Dorsolateral prefrontal cortex (tissue), 122 donors: ENCODE measurements at places on chromosomes 7 and 10.

- no peak for DNase-seq
Measured at GRCh38 chr7:30168835-30169573, 34.2 kb downstream of the MTURN start.

- DNase-seq: no peak
Measured at GRCh38 chr7:100847360-100847759, 5.2 kb upstream of the SLC12A9 start.

DNA sequence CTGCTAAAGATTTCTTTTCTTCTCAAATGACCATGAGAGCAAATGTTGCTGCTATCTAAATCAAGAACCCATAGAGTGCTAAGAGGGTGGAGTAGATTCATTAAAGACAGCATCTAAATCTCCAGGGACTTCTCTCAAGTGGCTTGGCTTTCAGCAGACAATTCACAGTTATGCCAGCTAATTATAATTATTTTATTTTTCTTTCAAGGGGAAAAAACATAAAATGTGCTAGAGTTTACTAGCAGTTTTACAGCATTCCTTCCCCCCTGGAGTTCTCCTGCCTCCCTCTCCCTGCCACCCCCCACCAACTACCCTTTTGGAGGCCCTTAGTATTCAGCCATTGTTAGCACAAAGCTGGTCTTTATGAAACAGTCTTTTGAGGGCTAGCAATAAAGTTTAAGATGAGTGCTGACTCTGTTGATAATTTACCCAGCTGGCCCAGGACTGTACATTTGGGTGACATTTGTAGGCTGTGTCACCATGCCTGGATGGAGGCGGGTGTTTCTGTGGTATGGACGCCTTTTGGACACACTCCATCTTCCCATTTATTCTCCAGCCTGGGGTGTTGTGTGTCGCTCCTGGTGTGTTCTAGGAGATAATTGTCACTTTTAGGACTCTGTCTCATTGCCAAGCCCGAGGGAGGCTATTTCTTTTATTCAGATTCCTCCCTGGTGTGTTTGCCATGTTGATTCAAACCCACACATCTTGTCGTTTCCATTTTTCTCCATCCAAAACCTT, 160.2 kb downstream of the CREB5 start:
- no peak for DNase-seq

DNA sequence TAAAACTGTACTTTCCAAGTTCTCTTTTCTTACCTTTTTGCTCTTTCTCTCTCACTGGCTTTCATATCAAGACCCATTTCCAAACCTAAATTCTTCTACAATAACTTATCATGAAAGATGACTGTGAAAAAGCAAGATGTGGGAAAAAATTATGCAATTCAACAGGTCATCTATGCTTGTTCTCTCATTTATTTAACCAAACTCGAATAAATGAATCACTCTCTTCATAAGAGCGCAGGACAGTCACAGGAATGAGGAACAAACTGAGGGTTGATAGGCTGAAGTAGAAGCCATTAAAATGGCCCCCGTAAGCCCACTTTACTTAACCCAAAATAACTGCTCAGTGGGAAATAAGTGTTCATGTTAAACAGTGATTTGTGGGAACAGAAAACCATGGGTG, 1289.7 kb upstream of the SORCS1 start:
- no peak for DNase-seq

DNA sequence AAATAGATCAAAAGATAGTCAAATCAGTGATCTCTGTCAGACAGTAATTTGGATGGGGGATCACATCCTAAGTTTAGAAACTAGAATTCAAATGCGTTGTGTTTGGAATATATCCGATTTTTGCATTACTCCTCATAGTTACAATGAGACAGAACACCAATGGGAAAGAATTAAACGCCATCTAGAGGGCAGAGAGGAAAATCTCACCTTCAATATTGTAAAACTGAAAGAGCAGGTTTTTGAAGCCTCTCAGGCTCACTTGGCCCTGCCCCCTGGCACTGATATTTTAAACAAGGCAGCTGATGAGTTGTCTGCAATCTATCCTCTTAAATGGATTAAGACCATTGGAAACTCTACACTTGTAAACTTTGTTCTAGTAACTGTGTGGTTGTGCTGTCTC, 17.7 kb downstream of the FRG2B start:
- DNase-seq: no peak
